ENCODE measurements at places on chromosomes 7 and 10.

GRCh38 chr7:33604056-33604455, 301.3 kb upstream of the BMPER start:
- DNase-seq = no peak

DNA sequence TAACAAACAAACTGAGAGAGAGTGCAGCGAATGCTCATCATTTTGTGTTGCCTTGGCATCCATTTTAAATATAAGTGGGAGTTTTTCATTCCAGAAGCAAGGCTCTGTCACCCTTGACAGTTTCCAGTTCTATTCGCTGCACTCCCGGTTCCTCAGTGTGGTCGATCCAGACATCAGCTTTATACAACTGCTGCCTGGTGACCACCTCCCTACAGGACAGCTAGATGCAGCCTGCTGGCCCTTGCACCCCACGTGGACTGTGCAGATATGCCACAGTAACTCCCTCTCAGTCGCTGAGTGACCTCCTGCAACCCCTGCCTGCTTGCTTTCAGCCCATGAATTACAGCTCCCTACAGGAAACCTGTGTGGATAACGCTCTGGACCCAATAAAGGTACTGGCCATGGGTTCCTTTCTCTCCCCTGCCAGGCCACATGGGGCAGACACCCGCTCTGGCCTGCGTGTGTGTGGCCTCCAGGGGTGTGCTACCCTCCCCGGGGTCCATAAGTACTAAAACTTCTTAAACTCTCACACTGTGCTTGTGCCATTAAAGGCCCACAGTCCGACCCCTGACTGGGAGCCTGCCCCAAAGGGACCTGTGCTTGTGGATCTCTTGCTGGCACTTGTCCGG, 23.6 kb downstream of the BEND7 start:
- no peak for DNase-seq

GRCh38 chr7:5139998-5140397, 50.0 kb upstream of the WIPI2 start:
- DNase-seq = no peak

- DNase-seq = no peak
Observed at GRCh38 chr7:122974229-122974628, 21.3 kb downstream of the TAS2R16 start.

- no peak for DNase-seq
Observed at GRCh38 chr7:16762177-16762576, 8.6 kb downstream of the TSPAN13 start.

- DNase-seq = no peak
Observed at GRCh38 chr10:73817826-73818225, 6.4 kb upstream of the NDST2 start.

GRCh38 chr10:121696854-121697253, 98.6 kb upstream of the FGFR2 start:
- no peak for DNase-seq

GRCh38 chr7:46440186-46440585, 519.1 kb upstream of the IGFBP3 start:
- DNase-seq = no peak

DNA sequence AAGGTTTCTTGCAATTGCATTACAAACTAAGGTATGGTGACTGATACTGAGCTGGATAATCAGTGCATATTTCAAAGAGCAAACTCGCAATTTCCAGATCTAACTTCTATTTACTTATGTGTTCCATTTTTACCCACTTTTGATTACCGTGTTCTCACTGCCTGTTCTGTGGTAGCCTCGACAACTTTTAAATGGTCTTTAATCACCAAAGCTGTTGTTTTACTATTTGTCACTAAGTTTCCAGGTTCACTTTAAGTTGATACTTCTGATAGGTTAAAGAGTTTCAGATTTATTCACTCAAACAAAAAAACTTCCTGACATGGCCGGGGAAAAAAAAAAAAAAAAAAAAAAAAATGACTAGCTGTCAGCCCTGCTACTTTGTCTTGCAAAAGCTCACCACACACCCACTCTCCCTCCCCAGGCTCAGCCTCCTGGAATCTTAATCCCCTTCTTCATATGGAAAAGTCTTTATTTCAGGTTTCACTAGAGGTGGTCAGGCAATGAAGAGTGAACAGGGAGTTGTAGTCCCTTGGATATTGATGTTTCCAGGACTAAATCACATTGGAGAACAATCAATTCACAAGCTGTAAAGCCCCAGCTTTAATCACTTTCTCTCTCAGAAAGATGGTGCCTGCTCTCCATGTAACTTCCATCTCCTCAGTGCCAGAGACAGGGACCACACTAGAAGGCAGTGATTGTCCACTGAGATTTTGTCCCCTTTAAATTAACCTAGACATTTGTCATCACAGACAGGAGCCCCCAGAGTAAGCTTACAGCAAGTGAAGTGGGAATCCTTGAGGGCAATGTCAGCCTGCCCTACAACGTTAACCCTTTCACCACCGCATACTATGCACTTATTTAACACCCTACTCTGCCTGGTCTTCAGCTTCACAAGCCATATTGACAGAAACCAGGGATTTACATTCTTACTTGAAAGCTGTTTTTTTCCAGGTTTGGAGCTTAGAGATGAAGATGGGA, 749.1 kb upstream of the SORCS1 start:
- DNase-seq = no peak

GRCh38 chr7:97731736-97732564, at the start of gene TAC1:
TAC1 (plus strand) TSS chr7:97732086; CDS start chr7:97732613, 527 bp downstream.
- DNase-seq = no peak

DNA sequence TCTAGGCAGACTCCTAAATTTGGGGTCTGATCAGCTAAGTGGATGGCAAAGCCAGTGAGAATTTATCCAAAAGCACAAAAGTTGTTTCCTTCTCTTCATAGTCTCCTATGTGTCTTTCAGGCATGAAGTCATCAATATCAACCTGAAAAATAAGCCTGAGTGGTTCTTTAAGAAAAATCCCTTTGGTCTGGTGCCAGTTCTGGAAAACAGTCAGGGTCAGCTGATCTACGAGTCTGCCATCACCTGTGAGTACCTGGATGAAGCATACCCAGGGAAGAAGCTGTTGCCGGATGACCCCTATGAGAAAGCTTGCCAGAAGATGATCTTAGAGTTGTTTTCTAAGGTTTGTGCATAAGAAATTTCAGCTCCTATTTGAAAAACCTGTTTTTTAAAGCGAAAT, 4.8 kb downstream of the GSTO1 start:
- DNase-seq = no peak

DNA sequence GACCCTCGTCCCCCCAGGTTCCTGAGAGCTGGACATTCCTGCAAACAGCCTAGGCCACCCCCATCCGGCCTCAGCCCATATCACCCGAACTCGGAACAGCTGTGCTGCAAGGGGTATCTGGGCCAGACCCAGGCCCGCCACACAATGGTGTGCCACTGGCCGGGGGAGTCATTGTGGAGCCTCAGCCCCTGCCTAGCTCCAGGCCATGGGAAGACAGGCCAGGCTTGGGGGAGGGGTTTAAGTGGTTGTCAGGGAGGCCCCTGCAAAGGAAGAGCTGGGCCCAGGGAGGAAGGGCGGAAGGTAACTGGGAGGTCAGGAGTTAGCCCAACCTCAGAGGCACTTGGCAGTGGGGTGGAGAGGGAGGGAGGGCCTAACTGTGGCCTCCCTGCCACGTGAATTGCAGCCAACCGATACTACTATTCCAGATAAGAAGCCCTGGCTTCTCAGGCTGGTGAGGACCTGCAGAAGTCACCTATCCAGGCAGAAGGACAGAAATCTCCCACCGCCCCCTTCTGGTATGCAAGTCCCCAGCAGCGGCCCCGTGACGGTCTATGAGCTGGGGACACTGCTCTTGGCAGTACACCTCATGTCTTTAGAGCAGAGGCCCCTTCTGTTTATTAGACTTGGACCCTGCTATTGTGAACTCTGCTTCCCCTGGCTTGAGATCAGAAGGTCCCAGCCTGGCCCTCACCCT, 26.8 kb downstream of the VSIR start:
- no peak for DNase-seq

Data from epithelial cell of proximal tubule (primary cell).